SK-N-DZ (cell line): ENCODE measurements at places on chromosomes 11 and 22.

- DNase-seq: no peak
Observed at GRCh38 chr11:25057861-25058260, 561.0 kb downstream of the LUZP2 start.

DNA sequence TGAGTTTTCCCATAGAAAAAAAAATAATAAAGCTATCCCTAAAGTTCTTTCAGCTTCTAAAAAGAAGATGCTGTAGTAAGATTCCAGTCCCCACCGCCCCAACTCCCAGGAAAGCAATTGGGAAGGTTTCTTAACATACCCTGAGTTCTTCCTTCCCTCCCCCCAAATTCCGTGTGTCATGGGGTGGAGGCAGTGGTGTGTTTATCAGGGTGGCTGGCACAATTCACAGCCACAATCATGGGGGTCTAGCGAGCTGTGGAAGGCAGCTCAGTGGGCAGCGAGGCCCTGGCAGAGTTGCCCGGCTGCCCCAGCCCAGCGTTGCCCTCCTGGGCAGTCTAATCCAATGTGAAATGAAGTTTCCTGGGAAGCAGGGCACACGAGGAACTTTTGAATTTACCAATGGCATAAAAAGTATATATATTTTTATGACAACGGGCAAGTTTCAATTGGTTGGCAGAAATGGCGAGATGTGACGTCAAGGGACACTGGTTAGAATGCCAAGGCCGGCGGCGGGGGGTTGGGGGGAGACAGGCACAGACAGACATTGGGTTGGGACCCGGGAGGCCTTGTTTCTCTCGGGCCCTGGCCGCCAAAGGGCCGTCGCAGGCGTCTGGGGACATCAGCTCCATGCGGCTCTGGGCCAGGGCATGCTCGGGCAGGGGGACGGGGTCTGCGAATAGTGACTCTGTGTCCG is 80.7 kb upstream of the PPARA start:
- no peak for DNase-seq

DNA sequence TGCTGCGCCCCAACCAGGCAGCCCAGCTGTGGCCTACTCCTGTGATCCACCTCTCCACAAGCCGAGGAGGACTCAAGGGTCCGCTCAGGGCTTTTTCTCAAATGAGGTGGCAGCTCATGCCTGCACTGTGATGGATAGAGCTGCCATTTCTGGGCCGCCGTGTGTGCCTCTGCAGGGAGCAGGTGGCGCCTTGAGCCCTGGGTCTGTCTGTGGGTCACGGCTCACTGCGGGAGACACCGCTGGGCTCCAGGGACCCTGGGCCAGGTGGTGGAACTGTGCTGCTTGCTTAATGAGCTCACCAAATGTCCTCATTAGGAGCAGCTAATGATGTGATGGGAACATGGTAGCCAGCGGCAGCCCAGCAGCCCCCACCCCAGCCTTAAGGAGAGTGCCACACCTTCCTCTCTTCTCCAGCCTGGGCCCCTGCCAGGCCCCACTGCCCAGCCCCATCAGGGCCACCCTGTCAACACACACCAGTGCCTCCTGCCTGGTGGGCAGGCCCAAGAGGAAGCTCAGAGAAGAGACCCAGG is 50.8 kb downstream of the DHCR7 start:
- no peak for DNase-seq

- no peak for DNase-seq
Observed at GRCh38 chr22:49992921-49993648, 19.5 kb downstream of the IL17REL start.

DNA sequence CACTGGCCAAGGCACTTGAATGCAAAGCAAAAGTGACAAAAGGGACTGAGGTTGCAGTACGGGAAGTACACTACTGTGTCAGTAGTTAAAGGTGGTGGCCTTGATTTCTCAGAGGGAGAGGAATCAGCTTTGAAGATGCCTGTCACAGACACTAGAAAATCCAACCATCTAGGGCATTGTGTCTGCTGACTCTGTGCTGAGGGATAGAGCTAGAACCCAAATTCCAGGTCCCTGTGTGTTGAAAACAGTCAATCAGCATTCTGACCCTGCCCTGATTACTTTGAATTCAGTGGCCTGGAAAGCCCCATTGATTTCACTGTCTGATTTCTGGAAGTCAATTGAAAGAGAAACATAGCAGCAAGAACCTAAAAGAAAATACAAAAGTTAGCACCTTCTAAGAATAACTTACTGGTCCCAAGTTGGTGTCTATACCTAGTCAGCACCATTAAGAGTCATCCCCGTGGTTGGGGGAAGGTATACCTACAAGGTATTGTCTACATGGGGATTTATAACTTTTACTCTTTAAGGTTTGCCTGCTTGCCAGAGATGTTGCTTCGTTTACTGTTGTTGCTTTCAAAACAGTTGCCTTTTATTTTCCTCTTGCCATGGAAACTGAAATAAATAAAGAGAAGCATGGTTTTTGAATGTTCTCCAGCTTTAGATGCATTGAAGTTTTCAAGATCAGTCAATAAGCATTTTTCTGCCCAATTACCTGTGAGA is 97.3 kb downstream of the PDHX start:
- no peak for DNase-seq

DNA sequence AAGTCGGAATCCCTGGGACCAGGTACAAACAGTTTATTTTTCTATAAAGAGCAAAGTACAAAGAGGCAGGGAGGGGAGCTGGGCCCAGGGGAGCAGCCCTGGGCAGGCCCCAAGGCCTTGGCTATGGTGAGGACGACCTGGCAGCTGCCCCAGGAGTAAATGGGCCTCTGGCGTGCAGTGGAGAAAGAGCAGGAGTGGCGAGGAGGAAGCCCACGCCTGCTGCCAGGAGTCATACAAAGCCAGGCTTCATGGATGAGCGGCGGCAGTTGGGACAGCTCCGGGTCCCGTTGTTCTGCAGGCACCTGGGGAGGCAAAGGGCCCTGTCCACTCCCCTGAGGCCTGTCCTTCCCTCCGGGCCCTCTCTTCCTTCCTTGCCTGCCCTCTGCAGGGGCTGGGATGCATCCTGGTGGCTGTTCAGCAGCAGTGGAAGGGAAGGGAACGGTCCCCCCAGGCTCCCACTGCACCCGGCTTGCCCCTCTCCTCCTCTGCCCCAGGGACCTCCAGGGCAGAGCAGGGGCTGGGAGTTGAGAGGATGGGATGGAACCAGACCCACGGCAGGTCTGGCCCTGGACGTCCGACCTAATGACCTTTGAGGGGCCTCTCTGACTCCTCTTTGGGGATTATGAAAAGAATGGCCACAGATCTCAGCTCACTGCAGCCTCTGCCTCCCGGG is 11.1 kb downstream of the RAPSN start:
- DNase-seq: peak; percentile 49

DNA sequence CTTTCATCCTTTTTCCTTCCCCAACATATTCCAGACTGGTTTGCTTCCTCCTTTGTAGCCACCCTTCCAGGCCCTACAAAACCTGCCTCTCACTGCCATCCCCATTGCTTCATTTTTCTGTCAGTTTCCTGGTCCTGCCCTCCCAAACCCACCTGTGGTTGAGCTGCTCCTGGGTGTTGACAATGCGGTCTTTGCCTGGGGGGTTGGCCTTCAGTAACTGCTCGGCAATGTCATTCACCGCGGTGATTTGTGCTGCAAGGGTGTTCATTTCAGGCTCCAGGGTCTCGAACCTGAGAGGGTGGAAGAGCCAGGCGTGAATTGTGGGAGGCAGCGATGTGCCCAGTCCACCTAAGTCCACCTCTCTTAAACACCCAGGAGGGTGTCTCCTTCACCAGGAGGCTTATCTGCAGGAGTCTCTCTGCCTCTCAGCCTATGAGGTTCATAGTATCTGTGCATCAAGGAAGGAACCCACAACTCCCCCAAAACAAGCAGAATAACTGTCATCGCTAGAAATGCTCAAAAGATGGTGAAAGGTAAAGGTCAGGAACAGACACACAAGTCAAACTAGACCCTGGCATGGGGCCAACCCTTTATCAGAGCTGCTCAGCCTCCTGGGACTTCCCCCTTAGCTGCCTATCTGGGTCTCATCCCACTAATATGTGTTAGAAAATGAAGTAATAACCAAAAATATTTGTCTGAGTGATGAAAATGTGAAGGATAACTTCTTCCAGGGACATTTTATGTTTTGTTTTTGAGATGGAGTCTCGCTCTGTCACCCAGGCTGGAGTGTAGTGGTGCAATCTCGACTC is 23.9 kb upstream of the RBM4B start:
- no peak for DNase-seq

DNA sequence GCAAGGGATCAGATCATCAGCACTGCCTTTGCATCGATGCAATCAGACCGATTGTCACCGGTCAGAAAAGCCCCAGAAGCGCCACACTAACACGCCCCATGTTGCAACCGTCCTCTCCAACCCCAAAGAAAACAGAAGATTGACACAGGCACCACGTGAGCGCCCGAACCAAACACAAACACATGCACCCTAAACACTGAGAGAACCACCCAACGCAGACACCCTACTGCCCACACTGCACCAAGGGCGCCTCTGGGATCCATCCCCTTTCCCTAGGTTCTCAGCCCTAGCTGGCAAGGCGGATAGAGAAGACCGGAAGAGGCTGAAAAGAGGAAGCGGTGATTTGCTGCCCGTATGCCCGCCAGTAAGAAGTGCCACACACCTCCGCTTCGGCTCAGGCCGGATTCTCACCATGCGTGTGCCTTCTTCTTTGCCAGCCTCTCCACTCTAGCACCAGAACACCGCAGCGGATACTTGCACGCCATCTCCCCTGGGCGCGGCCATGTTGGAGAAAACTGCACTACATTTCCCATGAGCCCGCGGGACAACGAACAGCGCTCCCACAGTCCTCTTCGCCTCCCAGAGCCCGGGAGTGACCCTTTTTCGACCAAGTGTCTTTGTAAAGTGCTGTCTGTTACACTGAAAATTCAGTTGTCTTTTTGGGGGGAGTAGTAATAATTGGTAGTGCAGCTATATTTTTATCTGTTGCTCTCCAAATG is at the start of gene ALKBH8:
Gene ALKBH8, minus strand, starts transcription at position 517 of the 719 bp plus-strand sequence. CDS start 4,842 bp downstream, outside the sequence.
- DNase-seq: peak; percentile 34
